ENCODE measurements at places on chromosomes 13 and 19.

DNA sequence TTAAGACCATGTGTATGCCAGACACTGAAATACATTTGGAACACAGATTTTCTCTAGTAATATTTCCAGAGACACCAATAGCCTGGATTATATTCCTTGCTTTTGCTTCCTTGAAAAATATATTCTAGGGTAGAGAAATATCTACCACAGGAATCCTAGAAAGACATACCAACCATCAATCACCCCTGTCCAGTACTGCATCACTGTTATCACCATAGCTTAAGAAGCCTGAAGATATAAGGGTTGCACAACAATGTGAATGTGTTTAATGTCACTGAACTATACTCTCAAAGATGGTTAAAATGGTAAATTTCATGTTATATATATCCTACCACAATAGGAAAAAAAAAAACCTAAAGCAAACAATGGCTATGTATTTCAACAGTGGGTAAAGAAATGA is 163.6 kb downstream of the DIAPH3 start:
- no peak for DNase-seq

- no peak for DNase-seq
Observed at GRCh38 chr19:9057505-9058258, 29.2 kb upstream of the OR1M1 start.

DNA sequence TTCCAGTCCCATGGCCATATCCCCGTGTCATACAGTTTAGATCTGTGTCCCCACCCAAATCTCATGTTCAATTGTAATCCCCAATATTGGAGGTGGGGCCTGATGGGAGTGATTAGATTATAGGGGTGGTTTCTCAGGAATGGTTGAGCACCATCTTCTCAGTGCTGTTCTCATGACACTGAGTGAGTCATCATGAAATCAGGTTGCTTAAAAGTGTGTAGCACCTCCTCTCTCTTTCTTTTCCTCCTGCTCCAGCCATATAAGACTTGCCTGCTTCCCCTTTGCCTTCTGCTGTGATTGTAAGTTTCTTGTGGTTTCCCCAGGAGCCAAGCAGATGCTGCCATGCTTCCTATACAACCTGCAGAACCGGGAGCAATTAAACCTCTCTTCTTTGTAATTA is 197.8 kb downstream of the NALCN start:
- DNase-seq: no peak

GRCh38 chr13:52070929-52071523 is 46.5 kb downstream of the UTP14C start:
- DNase-seq: no peak

GRCh38 chr13:82878536-82878935 is 1003.7 kb downstream of the SLITRK1 start:
- DNase-seq: no peak
